ENCODE measurements at places on chromosomes 13 and 19.
A peak's percentile ranks its signal among the peaks of the same experiment; 100 is the strongest.

GRCh38 chr13:96314974-96315373, 225.1 kb downstream of the HS6ST3 start:
- DNase-seq: no peak

DNA sequence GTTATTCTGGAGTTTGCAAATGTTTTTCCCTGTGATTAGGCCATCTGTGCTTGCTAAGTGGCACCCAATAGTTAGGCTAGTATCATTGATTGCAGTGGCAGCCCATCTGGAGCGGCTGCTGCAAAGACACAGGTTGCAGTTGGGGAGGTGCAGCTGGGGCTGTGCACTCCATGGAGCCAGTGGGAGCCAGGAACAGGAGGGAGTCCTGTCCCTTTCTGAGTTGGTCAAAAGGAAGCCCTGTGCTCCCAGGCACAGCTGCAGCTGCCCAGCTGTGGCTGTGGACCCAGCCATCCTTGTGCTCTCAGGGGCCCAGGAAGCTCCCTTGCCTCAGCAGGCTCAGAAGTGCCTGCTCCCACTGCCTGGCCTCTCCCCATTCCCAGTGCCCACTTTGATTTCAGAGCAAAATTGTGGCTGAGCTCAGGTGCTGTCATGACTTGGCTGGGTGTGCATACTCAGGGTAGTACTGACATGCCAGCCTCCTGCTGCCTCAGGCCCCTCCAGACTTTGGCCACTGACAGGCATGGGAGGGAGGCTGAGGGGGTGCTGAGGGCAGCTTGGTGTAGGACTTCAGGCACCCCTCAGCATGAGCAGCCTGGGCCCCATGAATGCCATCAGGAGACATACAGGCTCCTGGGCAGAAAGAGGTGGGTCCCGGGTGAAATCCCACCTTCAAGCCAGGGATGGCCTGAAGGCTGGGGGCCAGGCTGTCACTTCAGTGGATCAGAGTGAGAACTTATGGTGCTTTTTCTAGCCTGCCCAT, 270.6 kb downstream of the PCDH20 start:
- no peak for DNase-seq

- no peak for DNase-seq
Measured at GRCh38 chr13:39656325-39656677, 839 bp downstream of the COG6 start.

- no peak for DNase-seq
Measured at GRCh38 chr19:49807904-49808675, 5.0 kb downstream of the FUZ start.

- peak; percentile 41 for DNase-seq
Measured at GRCh38 chr13:28820099-28821051, at the start of gene MTUS2. Gene MTUS2, plus strand, starts transcription at chr13:28820339.

- no peak for DNase-seq
Measured at GRCh38 chr13:48401480-48401879, 11.4 kb downstream of the LPAR6 start.

DNA sequence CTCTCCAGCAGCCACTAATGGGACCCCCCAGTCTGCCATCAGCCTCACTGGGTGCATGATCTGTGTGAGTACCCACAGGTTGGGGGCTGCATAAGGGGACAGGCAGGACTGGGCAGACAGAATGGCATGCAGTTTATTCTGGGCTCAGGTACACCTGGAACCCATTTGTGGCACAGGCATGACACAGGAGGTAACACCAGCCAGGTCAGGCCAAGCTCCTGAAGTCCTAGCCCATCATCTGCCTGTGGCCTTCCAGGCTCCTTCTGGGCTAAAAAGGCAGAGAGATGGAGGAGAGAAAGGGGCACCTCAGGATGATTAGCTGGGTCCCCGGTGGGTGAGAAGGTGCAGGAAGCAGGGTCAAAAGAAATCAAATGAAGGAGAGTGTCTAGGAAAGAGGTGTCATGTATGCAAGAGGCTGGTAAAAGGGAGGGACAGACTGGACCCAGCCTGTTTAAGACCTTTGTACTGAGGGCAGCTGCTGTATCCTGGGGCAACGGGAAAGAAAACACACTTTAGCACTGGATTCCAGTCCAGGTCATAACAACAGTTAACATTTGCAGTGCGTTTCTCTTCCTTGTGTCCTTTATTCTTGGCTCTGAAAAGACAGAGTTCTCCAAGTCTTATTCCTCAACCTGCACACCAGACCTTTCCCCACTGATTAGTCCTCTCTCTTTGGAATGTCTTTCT, 20.2 kb upstream of the DGKH start:
- no peak for DNase-seq

GRCh38 chr13:112899281-112900225, 69.5 kb upstream of the MCF2L start:
- DNase-seq: no peak

- DNase-seq: no peak
Measured at GRCh38 chr13:36712770-36713169, 39.0 kb downstream of the SERTM1 start.

DNA sequence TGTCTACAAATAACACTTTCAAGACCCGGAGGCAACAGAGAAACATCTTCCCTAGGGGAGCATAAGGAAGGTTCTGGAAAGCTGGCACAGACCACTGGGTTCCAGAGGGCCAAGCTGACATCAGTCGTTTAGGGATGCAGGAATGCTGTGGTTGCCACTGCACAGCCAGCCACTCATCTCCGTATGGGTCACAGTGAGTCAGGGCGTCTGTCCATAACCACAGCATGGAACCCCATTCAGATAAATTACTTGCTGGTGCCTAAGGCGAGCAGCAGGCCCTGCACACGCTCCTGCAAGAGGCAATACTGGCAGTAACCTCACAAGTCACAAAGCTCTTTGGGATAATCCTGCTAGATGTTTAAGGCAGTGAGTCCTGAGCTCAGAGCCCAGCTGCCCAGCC, 140.9 kb upstream of the UBL3 start:
- no peak for DNase-seq

- no peak for DNase-seq
Measured at GRCh38 chr19:35902870-35903475, 644 bp downstream of the HCST start.

DNA sequence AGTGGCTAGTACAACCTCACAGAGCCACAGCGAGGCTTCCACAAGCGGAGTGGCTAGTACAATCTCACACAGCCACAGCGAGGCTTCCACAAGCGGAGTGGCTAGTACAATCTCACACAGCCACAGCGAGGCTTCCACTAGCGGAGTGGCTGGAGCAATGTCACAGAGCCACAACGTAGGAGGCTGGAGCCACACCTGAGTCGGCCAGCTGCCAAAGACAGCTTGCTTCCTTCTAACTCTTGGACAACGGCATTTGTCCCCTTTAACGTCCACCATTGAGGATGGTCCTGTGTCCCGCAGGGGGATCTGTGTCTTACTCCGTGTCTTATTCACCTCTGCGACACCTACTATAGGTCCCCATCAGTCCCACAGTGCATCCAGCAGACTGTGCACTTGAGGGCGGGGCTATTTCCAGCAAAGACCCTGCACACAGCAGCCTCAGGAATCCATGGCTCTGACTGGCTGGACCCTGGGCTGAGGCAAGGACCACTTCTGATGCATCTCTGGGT, 3.7 kb downstream of the ZNF787 start:
- DNase-seq: no peak

Data from GM10248 (cell line).